Stomach (tissue), 19 donors: ENCODE measurements at places on chromosomes 3 and 15. TPM values are rescaled to one million over a fixed set of nuclear protein-coding genes. Genes with fewer than 3 reads are reported as not detected.

The WDR76 gene
- 4.0 TPM for total RNA-seq

The TMCC1 gene
- total RNA-seq = 26.6 TPM

The SIN3A gene
- total RNA-seq = 61.9 TPM

The BCL2A1 gene
- 12.5 TPM for total RNA-seq

DNA sequence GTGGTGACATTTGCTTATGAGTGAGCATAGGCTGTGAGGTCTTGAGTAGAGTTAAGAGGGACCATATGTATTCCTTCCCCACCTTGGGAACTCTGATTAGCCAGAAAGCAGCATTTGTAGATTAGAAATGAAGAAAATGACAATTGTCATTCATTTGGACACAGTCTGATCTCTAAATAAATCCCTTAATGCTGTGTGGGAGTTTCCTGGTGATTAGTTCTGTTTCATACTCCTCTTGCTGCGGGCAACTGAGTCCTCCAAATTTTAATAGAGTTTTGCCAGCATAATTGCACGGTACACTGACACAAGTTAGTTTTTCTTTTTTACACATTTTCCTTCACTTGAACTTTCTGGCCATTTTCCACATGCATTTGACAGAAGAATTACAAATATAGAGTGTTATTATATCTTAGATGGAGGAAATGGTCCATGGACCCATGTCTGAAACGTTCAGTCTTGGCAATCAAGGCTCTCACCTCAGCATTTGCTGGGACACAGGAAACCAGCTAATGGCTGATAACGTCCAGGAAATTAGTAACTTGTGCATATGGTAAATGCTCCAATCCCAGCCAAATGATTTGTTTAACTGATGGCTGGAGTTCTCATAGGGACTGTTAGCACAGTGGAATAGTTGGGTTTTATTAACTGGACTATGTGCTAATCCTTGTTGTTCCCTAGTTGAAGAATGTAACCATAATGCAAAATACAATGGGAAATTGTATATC lies 321.2 kb downstream of the RBMS3 start:
- no peak for DNase-seq

DNA sequence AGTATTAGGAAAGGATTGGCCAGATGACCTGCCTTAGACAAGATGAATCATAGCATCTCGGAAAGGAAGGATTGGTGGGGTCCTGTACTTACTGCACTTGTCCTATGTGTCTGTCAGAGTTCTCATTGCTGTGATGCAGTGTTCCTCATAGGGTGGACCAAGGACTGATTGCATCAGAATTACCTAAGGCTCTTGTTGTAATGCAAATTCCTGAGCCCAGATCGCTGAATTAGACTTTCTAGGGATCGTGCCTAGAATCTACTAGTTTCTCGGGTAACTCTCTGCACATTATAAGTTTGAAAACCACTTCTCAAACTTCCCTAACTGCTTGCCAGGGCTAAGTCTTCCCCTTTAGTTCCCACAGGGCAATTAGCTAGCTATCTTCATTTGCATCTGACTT lies 74.9 kb upstream of the SKOR1 start:
- DNase-seq = no peak

GRCh38 chr15:70036585-70037291 lies 61.0 kb downstream of the TLE3 start:
- DNase-seq = no peak

GRCh38 chr3:14507757-14508504 lies 32.2 kb downstream of the GRIP2 start:
- DNase-seq = no peak
